ENCODE measurements at places on chromosomes 12 and 14. TPM values are rescaled to one million over a fixed set of nuclear protein-coding genes. Genes with fewer than 3 reads are reported as not detected.

GRCh38 chr14:77324816-77325745, 4.2 kb downstream of the GSTZ1 start:
- H3K4me1 ChIP-seq = peaks cover 2% of the 10 kb centered on the region
- no peak for DNase-seq
- no peaks in the 10 kb centered on the region for H3K27me3 ChIP-seq
- H3K36me3 ChIP-seq = peaks cover 3% of the 10 kb centered on the region

DNA sequence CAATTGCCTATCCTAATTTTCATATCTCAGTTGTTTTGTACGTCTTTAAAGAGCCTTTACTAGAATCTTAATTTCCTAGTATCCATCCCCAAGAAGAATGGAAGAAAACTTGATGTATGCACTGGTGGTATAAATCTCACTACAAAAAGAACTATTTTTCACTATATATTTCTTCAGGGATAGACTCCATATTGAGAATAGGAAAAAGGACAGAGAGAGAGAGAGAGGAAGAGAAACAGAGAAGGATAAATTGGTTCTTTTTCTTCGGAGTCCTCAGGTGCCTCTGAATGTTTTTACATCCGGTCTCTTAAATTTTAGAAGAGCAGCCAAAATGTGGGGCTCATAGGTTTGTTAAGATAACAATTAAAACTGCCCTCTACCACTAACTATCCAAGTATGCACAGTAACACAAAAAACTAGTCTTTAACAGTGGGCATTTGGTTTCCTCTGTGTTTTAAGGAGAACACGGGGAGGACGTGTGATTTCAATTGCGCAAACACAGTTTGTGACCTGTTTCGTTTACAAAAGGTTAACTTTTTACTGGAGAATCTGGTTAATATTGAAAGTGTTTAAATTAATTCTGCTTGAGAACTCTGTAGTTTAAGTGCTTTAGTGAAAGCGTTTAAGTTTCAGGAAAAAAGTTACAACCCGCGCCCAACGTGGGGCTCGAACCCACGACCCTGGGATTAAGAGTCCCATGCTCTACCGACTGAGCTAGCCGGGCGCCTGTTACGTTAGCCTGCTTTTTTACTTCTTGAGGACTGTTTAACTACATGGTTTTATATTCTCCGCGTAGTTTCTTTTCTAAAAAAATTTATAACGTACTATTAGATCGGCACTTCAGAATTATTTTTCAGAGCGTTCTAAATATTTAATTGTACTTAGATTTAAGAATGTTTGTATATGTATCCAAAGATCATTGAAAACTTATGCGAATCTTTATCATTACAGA, 5.1 kb upstream of the PSMA3 start:
- no peak overlapping the region for H3K4me3 ChIP-seq
- H3K36me3 ChIP-seq = no peaks in the 10 kb centered on the region

Gene FGD6
- 39.5 TPM for total RNA-seq

Gene ATG101
- 58.3 TPM for total RNA-seq

DNA sequence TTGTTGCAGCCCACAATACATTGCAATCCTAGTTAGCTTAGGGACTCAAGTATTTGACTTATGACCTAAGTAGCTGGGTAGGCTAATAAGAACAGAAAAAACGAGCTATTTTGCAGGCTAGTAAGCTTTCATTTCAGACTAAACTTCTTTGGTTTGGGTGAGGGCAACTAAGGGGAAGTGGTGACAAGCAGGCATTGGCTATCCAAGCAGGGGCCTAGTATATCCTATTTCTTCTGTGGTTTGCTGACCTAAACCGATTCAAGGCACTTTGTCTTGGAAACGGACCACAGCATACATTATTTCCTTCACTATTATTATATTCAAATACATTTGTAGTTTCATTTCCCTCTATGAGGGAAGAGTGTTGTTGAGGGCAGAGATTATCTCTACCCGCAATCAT, 21.6 kb upstream of the SLC5A8 start:
- H3K4me3 ChIP-seq = no peak overlapping the region
- H3K27ac ChIP-seq = no peak overlapping the region
- no peaks in the 10 kb centered on the region for H3K27me3 ChIP-seq
- DNase-seq = no peak
- H3K4me1 ChIP-seq = no peaks in the 10 kb centered on the region

DNA sequence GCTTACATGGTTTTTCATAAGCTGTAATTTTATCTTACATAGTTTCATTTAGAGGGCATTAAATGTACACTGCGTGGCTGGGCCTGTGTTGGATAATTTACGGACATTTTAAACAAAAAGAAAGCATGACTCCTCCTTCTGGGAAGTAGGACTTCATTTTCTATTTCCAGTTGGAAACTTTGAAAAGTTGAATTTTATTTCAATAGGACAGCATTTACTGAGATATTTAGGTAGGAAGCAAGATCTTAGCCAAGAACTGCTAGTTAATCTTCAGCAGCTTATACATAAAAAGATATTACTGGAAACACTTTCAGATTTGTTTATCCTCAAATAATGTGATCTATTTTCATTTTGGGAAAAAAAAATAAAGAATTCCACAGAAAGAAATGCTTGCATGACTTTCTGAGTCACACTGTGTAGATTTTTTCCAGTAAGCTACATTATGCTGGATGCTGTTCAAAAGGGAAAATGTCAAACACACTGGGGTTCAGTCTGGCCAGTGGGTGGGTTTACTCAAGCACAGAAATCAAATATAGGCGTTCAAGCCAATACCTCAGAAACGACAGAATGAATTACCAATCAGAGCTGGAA, 239.4 kb upstream of the KRR1 start:
- H3K36me3 ChIP-seq = no peaks in the 10 kb centered on the region
- no peaks in the 10 kb centered on the region for H3K27me3 ChIP-seq
- DNase-seq = no peak
- H3K4me1 ChIP-seq = no peaks in the 10 kb centered on the region
- H3K27ac ChIP-seq = no peak overlapping the region
- H3K4me3 ChIP-seq = no peak overlapping the region

DNA sequence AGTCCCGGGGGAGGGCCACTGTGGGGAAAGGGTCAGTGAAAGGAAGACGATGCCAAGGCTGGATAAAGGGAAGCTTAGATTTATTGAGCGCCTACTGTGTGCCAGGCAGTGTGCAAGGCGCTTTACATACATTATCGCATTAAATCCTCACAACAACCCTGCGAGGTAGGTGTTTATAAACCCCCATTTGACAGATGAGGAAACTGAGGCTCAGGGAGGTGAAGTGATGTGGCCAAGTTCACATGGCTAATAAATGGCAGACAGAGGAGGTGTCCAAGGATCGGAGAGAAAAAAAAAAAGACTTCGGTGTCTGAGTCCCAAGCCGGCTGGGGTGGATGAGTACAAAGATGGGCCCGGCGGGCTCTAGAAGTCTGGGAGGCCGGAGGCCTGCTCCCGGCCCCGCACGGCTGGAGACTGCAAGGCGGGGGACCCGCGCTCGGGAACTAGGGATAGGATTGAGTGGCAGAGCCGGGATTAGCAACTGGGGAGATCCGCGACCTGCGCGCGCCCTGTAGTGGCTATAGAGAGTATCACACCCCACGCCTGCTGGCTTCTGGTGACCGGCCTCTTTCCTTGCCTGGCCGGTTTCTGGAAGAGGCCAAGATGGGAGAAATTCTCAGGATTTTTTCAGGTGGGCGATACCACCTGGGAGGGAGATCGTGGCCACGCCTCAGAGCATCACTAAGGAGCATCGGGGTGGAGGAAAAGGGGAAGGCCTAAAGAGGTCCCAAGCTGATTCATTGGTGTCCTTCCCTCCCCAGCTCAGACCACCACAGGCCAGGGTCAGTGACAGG, 3.9 kb downstream of the DDN start:
- no peaks in the 10 kb centered on the region for H3K36me3 ChIP-seq
- no peak overlapping the region for H3K4me3 ChIP-seq
- H3K27ac ChIP-seq = no peak overlapping the region
- H3K27me3 ChIP-seq = peaks cover 46% of the 10 kb centered on the region
- peak; percentile 95 for DNase-seq

DNA sequence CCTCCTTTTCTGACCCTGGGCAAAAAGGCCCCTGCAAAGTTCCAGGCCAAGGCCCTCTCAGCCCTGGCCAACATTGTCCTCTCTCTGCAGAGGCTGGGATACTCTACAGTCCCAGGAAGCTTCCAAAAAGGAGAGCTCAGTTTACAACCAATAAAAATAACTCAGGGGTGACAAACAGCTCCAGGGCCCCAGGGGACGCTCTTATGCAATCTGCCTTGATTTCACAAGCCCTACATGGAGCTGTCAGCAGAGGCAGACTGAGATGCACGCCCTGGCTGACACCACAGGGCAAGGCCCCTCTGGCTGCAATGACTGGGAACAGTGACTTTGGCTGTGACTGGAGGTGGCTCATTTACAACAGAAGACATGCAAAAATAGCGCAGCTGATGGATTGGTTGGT, 129.0 kb upstream of the MED13L start:
- peak; percentile 84 for DNase-seq
- H3K4me1 ChIP-seq = 0 out of 2 replicates have a peak, but pooled peaks cover 1% of the 10 kb centered on the region
- H3K4me3 ChIP-seq = no peak overlapping the region
- H3K27ac ChIP-seq = no peak overlapping the region

- no peak overlapping the region for H3K4me3 ChIP-seq
- peaks cover 4% of the 10 kb centered on the region for H3K4me1 ChIP-seq
- no peaks in the 10 kb centered on the region for H3K36me3 ChIP-seq
- no peak for DNase-seq
Measured at GRCh38 chr12:12336049-12336411, 14.0 kb downstream of the MANSC1 start.

Gene IRAK3
- 0.29 TPM for total RNA-seq

DNA sequence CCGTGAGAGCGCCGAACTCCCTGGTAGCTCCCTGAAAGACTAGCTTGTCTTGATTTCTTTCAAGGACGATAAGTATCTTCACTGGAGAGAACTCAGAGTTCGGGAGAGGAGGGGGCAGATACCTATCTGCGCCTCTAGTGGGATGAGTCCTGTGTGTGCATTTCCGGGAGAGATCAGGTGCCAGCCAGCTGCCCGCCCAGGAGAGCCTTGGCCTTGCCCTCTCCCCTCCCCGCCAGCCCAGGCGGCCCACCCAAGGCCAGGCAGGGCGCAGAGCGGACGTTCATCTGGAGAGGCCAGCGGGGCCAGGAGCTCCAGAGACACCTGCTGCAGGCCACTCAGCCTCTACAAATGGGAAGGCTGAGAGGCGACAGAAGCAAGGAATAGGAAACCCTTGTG, 1.0 kb downstream of the CD9 start:
- H3K27me3 ChIP-seq = no peaks in the 10 kb centered on the region
- peak overlapping the region; percentile 83 for H3K4me3 ChIP-seq
- peak; percentile 71 for DNase-seq
- peaks cover 47% of the 10 kb centered on the region for H3K4me1 ChIP-seq

Gene RPGRIP1
- 0.59 TPM for total RNA-seq

DNA sequence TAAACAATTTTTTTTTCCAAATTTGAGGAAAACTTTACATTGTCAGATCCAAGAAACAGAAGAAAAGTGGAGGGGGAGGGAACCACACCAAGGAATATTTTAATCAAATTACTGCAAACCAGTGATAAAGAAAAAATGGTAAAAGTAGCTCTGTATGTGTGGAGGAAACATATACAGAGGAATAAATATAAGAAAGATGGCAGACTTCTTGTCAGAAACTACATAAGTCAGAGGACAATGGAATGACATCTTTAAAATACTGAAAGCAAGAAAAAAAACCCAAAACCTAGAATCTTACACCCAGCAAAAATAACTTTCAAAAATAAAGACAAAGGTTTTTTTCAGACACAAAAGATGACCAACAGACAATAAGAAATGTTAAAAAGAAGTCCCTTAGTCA, 10.2 kb upstream of the LLPH start:
- H3K27me3 ChIP-seq = no peaks in the 10 kb centered on the region
- no peak overlapping the region for H3K27ac ChIP-seq
- no peak overlapping the region for H3K4me3 ChIP-seq
- peaks cover 27% of the 10 kb centered on the region for H3K36me3 ChIP-seq

DNA sequence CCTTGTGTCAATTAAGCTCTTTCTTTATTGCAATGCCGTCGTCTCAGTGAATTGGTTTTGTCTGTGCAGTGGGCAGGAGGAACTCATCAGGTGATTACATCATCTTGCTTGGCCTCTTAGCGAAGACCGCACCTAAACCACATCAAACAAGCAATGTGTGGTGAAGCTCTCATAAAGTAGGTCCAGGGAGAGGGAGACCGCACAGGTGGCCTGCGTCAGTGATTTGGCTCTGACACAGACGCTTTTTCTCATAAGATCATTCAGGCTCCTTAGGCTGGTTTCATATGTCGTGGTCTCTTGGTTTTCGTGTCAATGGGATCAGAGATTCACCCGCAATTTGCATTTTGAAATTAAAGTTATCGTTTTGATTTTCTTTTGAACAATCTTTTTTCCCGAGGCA, 6.7 kb upstream of the TESC start:
- H3K4me3 ChIP-seq = no peak overlapping the region
- H3K27ac ChIP-seq = no peak overlapping the region
- no peaks in the 10 kb centered on the region for H3K27me3 ChIP-seq
- no peak for DNase-seq
- no peaks in the 10 kb centered on the region for H3K4me1 ChIP-seq

- no peak overlapping the region for H3K4me3 ChIP-seq
- H3K4me1 ChIP-seq = peaks cover 2% of the 10 kb centered on the region
- no peaks in the 10 kb centered on the region for H3K27me3 ChIP-seq
- no peak for DNase-seq
- no peak overlapping the region for H3K27ac ChIP-seq
Measured at GRCh38 chr14:32403688-32404087, 74.6 kb downstream of the AKAP6 start.

DNA sequence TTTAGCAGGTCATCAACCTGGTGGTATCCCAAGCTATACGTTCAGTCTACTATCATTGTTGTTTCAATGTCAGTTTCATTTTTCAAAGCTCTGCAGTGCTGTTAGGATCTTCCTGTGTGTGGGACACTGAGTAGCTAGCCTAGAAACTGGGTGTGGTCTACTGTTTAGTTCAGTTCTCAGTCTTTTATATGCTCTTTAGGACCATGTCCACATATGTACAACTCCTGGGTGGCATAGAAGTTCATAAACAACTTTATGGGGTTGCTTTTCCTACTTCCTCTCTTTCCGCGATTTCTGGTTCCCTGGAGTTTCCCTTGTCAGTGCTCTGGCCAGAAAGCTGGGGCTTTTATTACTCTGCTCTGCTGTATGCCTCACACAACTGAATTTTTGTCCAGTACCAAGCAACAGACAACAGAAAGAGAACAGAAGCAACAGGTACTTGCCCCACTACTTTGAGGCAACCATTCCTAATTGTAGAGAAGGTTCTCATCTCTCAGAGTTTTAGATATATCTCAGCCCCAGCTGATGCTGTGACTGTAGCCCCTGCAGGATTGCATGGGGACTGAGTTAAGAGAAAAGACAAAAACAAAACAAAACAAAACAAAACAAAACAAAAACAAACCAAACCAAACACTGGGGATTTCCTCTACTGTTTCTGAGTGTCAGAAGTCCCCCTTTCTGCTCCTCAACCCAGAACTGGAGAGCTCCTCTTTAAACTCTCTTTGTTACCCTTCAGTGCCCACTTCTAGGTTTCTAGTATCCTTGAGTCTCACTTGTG, 30.3 kb downstream of the MIS18BP1 start:
- DNase-seq = no peak
- H3K36me3 ChIP-seq = peaks cover 60% of the 10 kb centered on the region
- H3K4me3 ChIP-seq = no peak overlapping the region
- no peaks in the 10 kb centered on the region for H3K4me1 ChIP-seq
- no peaks in the 10 kb centered on the region for H3K27me3 ChIP-seq

Gene KRT72
- total RNA-seq = not detected

All from H9 (cell line).